ENCODE measurements at places on chromosomes 11 and 22.

DNA sequence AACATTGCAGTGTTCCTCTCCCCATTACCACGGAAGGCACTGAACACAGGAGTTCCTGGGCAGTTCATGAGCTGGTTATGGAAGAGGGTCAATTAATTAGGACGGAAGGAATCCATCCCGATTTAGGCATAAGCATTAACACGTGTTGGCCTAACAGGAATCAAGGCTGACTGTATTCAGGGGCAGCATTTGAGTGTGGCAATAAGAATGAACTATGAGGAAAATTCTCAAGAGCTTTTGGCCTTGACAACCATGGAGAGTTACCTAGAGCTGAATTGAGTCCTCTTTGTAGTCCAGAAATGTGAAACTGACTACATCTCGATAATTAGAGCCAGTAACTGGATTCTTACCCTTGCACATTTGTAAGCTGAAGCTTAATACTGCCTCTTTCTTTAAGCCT lies 82.4 kb upstream of the CRTAM start:
- no peak for DNase-seq

DNA sequence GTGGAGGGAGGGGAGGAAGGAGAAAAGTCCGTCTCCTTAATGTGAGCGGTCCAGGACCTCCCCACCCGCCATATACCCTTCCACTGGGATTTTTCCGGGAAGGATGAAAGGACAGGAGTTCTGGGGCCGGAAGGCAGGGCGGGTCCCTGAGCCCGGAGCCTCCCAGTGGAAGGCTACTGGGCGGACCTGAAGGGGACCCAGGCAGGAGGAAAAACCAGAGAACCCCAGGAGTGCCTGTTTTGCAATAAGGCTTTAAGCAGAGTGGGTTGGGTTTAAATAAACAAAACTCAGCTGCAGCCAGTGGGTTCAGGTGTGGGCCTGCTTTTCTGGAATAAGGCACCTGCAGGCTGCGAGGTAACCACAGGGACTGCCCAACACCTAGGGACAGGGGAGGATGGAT lies 1.7 kb upstream of the CELSR1 start:
- no peak for DNase-seq

DNA sequence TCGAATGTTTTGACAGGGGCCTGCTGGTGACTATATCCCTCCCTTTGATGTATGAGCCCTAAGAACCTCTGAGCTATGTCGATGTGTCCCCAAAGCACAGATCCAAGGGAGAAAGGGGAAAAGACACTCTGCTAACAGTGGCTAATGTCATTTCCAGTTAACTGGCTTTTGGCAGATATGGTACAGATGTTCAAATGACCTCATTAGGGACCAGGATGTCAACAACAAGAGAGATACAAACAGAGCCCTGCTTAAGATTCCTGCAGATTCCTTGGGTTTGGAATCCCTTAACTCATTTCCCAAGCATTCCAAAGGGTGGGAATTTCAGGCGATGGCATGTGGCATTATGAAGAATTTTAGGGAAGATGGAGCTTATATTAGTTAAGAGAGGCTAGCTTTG lies 517.3 kb downstream of the SOX6 start:
- DNase-seq = no peak

DNA sequence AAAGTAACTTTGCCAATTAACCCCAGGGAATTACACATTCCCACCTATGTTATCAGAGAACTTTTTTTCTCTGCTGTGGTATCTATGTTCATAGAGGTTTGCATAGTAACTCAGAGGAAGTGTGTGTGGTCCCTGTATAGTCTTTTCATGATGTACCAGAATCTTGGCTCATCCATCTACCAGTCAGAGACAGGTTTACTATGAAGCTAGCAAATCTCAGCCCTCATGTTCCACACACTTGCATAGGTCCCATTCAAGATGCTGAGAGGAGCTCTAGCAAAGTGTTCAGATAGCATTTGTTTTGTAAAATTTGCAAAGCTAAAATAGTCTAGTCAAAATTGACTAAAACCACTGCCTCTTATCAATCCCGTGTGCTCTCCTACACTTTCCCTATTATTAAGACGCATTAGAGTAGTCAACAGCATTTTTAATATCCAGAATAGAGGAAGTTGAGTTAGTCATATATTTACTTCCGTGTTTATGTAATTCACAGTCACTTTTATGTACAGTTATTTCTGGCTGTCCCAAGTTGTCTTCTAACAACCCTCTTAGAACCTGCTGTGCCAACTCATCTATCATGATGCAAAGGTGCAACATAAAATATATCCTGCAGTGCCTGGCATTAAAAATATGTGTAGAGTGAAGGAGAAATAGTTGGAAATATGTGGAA lies 184.2 kb downstream of the FAM76B start:
- DNase-seq = no peak

- DNase-seq = no peak
These were observed 90.5 kb upstream of the XKR3 start for GRCh38 chr22:16915701-16916100.
